ENCODE measurements at places on chromosomes 13 and 19.

DNA sequence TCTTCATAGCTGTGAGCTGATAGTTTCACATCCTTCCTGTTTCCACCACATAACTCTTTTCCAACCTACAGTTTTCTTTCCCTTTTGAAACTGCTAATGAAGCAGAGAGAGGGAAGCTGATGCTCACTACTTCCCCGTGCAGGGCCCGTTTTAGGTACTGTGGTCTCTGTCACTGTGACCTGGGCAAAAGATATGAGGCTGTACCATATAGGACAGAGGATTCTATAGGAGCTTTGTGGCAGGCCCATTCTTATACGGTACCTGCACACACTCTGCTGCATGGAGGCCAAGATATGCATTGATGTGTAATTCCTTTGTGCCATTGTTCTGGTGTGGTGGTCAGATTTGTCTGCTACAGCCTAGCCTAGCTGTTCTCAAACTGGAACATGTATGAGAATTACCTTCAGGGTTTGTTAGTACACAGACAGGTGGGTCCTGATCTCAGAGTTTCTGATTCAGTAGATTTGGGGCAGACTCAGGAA, 577.3 kb downstream of the LMO7 start:
- no peak for DNase-seq

GRCh38 chr19:45468803-45469131, 971 bp downstream of the FOSB start:
- no peak for DNase-seq

DNA sequence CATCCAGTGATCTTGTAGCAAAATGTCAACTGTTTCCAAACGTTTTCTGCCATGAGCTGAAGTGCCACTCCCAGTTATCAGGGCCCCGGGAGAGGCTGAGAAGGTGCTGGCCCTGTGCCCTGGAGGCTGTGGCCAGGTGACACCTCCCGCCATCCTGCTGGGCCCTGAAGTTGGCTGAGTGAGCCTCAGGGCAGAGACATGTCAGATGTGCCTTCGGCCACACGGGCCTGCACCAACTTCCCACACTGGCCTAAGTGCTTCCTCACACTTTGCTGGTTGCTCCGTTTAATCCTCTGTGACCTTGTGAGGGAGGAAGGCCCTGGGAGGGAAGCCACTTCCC, 4.8 kb downstream of the ADPRHL1 start:
- no peak for DNase-seq

DNA sequence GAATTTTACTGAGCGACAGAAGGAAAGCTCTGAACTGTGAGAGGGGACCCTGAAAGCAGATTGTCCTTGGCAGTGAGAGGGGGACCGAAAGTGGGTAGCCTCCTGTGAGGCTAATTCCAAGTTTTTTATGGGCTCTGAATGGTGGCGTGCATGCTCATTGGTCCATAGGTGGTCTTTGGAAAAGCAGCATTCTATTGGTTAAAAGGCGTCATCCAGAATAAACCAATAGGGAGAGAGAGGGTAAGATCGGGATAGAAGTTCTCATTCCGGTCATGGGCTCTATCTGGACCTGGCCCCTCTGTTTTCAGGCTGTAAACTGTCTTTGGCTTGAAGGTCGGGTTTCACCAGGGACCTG, 539.8 kb upstream of the PCDH9 start:
- no peak for DNase-seq

DNA sequence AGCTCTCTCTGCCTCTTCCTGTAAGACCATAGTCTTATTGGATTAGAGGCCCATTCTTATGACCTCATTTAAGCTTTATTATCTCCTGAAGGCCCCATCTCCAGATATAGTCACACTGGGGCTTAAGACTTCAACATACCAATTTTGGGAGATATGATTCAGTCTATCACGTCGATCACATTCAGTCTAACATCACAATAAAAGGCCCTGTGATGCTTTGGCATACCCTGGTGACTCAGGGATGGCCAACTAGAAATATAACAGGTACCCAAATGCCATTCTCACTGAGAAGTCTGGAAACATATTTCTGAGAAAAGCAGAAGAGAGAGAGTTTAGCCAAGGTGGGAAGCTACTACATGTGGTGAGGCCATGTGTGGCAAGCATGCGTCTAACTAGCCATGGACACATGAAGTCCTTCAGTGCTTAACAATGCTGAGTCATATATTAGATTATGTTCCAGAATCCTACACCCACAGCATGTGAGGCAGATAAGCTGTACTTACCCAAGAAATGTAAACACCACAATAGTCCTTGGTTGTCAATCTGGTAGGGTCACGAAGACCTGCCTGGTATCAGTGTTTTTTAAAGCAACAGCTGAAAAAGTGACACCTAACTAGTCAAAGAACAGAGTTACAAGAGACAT, 485.1 kb downstream of the FOXO1 start:
- no peak for DNase-seq

GRCh38 chr13:58542530-58542929, 911.0 kb downstream of the PCDH17 start:
- DNase-seq = no peak

DNA sequence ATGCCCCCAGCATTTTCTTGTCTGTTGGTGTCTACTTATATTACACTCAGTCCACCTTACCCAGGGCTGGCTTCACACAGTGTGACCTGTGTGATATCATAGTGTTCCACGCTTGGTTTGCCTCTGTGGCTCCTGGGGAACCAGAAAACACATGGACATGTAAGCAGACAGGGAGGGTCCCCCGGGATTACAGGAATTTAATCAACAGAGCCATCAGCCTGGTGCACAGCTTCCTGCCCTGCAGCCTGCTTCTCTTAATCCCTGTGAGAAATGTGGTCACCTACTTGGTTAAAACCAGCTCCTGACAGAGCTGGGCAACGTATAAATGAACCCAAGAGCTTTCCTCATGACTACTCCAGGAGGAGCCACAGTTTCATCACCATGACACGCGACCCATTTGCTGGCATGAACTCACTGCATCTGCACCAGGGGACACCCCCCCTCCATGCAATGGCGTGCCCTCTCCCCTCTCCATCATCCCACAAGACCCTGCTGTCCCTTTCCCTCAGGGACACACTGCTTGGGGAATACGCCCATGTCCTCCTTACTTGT, 152.1 kb downstream of the UQCRFS1 start:
- no peak for DNase-seq

GRCh38 chr19:44845612-44846454, at the start of gene NECTIN2:
Gene NECTIN2, plus strand, starts transcription at chr19:44846297. Its CDS starts 229 bp downstream, at chr19:44846526.
- DNase-seq = peak; percentile 88

GRCh38 chr19:45171211-45171623, 6.8 kb downstream of the TRAPPC6A start:
- DNase-seq = peak; percentile 37

DNA sequence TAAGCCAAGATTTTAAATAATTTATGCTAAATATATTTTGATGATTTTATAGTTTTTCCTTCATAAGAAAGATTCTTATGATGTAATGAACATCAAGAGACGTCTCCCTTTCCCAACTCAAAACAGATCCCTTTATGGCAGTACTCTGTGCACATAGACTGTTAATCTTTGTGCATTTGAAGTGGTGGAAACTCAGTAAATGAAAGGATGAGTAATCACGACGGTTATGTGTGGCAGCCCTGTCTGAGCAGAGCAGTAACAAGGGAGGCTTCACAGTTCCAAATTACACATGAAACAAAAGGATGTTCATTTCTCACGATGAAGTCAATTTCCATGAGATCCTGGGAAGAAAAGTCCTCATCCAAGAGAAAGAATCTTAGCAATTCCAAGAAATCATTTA, 498.1 kb downstream of the KLF5 start:
- peak; percentile 6 for DNase-seq

DNA sequence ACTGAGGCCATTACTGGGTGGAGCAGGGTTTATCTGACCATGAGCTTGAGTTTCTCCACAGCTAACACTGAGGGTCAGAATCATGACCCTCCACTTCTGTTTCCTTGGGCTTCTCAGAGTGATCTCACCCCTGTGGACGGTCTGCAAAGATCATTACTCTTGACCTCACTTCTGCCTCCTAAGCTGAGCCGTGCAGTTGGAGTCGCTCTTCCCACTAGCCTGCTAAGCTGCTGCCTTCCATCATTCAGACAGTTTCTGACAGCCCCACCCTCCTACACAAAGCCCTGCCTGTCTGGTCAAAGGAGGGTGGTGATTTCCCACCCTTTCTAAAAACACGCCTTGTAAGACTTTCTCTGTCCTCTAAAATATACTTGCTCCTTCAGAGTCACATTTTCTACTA, 9.3 kb upstream of the FRY start:
- no peak for DNase-seq

GRCh38 chr19:306151-306900, 15.1 kb upstream of the PLPP2 start:
- no peak for DNase-seq

DNA sequence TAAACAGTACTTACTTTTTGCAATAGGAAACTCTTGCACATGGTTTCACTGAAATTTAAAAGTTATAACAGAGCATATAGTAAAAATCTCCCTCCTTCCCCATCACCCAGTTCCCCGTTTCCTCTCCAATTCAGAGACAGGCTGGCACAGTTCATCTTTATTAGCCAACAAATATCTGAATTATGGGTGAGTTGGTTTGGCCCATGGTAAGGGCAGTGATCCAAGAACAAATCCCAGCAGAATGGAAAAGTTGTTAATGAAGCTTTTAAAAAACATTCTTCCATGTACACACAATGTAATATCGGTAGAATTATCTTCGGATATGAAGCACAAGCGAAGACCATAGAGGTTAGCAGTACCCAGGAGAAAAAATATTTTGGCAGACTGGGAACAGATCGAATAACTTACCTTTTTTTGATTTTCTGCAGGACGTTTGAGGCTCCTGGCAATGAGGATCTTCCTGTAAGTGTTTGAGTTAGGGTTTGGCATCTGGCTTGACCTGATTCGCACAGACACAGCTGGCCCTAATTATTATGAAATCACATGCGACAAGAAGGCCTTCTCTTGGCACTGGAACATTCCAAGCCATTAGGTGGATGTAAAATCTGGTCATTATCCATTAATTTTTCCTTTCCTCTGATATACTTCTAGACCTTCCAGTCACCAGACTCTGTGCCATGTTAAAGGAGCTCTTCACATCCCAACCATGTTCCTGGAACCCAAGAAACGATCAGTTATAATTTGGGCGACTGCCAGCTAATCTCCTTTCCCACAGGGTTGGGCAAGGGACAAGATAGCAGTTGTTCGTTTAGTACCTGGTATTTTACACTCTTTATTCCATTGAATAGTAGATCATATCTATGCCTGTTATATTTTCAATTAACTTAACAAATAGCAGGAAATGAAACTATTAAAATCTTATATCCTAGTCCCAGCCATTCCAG, 139.4 kb upstream of the TSC22D1 start:
- no peak for DNase-seq

GRCh38 chr13:46343279-46343994, 43.6 kb downstream of the RUBCNL start:
- no peak for DNase-seq
